HS-27A (cell line): ENCODE measurements at places on chromosomes 4 and X.

DNA sequence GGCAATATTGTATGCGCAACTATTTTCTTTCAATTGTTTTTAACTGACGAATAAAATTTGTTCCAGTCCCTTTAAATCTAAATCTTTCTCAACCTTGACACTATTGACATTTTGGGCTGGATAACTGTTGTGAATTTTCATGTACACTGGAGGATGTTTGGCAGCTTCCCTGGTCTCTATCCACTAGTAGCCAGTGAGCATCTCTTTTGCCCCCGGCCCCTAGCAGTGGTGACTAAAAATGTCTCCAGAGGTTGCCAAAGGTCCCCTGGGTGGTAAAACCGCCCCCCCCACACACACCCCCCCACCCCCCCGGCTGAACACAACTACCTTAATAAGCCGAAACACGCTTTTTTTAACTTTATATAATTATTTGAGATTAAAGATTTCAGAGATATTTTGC is 514 bp downstream of the FANCB start:
- no peak for DNase-seq

- no peak for DNase-seq
These were observed 1.1 kb downstream of the PLAC8 start for GRCh38 chr4:83113429-83113786.

GRCh38 chr4:8882239-8882638 is 10.6 kb upstream of the HMX1 start:
- DNase-seq: no peak

- no peak for DNase-seq
These were observed 26.6 kb downstream of the PLAC1 start for GRCh38 chrX:134631426-134632346.

- no peak for DNase-seq
These were observed 62.7 kb downstream of the KDM6A start for GRCh38 chrX:44935640-44936039.

DNA sequence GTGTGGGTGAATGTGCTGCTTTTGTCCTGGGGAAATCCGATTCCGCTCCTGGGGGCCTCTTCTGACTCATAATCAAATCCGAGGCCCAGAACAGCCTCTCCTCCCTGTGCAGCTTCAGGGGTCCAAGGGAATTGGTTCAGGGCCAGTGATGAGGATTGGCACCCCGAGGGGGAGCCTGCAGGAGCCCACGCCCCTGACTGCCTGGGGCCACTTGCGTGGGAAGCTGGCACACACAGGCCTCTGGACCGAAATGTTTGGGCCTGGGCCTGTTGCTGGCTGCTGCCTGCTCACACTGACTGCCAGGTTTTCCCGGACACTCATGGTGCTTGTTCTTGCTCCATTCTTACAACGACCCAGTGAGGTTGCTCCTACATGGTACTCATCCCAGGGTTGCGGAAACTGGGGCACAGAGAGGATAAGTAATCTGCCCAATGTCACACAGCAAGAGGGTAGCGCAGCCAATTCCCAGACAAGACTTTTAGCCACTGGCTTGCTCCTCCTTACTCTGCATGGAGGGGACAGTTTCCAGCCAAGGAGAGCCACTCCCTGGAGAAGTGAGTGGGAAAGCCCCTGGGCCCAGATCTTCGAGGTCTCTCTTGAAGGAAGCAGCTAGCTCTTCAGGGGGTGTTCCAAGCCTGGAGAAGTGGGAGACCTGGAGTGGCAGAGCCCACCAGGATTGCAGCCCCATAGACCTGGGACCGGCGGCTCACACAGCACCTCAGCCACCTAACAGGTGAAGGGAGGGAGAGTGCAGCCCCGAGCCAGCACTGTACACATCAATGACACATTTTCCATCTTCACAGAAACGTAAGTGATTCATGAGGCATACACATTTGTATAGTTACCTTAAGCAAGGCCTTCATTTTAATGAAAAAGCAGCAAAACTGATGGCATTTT is 20.3 kb downstream of the CFAP99 start:
- DNase-seq: no peak

DNA sequence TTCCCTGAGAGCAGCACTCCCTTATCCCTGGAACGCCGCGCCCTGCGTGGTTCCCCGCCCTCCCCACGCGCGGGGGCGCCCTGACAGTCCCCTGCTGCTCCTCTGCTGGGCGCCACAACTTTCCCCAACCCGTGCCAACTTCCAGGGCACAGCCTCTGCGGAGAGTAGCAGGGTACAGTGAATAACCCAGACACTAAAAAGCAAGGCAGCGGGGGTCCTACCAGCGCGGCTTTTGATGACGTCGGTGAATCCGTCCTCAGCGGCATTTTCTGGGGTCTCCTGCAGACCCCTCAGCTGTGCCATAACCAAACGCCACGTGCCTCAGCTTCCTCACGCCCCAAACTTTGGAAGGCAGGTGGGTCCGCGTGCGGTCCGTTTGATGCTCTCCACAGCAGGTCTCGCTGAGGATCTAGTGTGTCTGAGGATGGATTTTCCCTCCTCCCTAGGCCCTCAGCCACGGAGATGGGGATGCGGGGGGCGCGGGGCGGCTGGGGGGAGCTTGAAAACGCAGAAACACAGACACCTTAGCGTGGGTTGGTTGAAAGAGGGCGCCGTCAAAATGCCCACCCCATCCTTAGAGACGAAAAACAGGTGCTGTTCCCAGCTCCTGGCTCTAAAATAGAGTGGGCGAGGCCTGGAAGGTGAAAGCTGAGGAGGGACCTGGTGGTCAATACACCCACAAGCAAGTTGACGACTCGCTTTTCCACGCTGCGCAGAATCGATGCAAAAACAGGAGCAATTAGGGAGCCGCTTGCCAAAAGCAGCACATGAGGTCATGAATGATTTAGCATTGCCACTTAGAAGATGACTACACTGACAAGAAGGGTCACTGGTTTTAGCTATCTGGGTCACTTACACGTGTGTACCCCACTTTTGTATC is 405.6 kb downstream of the FAM47A start:
- no peak for DNase-seq

- no peak for DNase-seq
These were observed 2.5 kb downstream of the POU3F4 start for GRCh38 chrX:83510510-83511062.
